ENCODE measurements at places on chromosomes 16 and 17.

DNA sequence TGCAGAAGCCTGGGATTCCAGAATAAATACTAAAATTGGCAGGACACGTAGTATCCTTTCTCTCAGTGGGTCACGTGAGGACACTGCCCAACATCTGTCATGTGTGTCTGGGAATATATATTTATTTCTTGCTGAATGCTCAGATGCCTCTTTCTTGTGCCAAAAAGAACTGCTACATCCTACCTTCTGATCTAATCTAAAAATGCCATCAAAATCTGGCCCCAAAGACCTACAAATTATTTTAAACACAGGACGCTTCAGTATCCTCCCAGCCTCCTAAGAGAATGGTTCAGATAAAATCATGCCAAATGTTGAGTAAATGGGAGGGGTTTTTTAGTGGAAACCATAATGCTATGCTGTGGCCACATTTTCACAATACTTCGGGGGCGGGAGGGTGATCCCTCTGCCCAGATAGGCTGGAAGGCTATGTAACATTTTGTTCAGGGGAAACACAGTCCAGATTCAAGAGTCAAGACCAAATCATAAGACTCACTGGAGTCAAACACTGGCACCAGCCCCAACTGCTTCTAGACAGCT, 22.9 kb upstream of the CORO6 start:
- DNase-seq: no peak

- no peak for DNase-seq
These were observed 17.7 kb downstream of the TNS4 start for GRCh38 chr17:40483679-40484078.

GRCh38 chr16:77745972-77746371, 23.7 kb downstream of the NUDT7 start:
- DNase-seq: no peak

DNA sequence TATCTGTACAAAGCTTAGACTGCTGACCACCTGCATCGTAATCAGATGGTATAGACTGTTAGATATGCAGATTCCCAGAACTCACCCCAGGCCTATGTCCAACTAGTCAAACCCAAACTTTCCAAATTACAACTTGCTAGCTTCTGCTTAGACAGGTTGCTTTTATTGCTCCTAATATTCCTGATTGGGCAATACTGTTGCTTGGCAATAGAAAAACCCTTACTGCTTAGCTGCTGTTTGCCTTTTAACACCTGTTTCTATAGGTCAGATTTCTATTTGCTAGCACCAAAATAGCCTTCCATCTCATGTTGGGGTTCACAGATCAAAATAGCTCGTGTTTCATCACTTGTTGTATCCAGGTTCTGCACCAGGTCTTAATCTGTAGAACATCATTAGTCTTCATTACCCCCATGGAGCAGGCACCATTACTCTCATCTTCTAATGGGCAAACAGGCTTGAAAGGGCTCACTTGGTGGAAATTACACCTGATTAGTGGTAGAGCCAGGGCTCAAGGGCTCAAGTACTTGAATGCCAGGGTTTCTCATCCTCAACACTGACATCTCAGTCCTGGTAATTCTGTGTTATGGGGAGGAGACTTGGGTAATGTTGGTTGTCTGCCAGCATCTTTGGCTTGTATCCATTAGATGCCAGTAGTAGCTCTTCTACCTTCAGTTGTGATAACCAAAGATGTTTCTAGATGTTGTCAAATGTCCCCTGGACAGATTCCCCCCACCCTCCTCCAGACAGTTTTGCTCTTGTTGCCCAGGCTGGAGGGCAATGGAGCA, 2.7 kb downstream of the ZP2 start:
- no peak for DNase-seq

DNA sequence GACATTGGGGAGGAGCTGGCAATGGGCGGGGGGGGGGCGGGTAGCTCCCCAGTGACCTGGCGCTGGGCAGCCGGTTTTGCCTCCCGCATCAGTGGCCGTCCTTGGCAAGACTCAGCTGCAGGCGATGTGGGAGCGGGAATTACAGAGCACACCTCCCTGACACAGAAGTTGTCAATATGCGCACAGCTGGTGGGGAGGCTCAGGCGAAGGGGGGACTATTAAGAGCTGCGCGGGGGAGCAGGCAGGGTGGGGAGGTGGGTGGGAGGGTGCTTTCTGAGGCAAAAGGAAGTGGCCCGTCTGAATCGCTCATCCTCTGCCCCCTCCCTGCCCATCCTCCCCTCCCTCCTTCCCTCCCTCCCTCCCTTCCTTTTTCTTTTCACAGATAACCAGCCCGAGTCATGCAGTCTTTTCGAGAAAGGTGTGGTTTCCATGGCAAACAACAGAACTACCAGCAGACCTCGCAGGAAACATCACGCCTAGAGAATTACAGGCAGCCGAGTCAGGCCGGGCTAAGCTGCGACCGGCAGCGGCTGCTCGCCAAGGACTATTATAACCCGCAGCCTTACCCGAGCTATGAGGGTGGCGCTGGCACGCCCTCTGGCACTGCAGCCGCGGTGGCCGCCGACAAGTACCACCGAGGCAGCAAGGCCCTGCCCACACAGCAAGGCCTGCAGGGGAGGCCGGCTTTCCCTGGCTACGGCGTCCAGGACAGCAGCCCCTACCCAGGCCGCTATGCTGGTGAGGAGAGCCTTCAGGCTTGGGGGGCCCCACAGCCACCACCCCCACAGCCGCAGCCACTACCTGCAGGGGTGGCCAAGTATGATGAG, 44.0 kb downstream of the SREBF1 start:
- DNase-seq: peak; percentile 74

DNA sequence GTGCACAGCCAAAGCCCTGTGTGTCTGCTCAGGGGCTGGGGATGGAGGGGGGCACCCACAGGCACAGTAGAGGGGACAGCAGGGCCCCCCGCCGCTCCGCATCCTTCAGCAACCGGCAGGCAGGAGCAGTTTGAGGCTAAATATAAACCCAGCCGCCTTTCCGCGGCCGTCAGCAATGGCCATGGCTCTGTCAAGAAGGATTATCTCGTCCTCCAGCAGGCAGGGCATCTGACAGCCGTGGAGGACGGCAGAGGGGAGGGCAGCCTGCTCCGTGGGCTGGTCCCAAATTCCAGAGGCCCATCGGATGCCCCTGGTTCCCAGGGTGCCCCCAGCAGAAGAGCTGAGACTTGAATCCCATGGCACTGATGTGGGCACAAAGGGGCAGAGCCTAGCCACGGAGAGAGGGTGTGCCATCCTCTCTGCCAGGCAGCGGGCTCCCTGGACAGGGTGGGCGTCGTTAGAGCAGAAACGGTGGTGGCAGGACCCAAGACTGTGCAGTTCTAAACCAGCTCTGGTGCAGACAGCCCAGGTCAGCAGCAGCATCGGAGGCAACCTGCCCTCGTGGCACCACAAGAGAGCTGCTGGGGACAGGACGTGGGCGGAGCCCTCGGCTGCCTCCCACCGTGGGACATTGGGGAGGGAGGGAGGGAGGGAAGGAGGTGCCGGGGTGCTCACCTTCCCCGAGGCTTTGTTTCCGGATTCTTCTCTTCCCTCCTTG, 198.8 kb upstream of the CIBAR2 start:
- DNase-seq: peak; percentile 21

DNA sequence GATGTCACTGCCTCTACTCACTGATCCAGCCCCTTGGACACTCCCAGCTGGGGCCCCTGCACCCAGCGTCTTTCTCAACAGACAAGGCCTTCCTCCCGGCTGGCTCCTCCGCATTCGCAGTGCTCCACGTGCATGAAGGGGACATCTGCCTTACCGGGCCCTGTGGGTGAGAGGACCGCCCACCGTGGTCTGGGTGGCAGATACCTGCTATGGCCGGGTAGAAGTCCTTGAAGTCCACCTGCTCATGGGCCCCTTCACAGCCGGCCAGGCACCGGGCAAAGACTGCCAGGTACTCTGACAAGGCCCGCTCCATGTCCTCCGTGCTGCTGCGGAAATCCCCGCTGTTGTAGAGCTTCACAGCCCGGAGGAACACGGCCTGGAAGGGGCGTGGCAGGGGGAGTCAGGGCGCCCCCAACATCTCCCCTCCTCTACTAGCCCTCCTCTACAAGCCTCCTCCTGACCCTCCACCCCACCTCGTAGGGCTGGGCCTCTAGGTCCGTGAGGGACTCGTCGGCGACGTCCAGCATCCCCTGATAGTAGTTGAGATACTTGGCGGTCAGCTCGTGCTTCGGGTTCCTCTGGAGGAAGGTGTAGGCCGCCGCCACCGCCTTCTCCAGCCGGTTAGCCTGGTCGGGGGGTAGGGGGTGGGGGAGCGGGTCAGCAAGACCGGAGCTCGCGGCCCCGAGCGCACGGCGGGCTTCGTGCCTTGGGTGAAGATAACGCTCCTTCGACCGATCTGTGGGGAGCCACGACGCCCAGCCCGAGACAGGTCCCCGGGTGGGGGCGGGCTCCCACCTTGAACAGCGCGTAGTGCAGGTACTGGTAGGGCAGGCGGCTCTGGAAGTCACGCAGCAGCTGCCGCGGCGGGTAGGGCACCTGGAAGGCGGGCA, 845 bp downstream of the P3H4 start:
- DNase-seq: no peak

- DNase-seq: no peak
These were observed 1.6 kb downstream of the CD7 start for GRCh38 chr17:82315703-82316358.

DNA sequence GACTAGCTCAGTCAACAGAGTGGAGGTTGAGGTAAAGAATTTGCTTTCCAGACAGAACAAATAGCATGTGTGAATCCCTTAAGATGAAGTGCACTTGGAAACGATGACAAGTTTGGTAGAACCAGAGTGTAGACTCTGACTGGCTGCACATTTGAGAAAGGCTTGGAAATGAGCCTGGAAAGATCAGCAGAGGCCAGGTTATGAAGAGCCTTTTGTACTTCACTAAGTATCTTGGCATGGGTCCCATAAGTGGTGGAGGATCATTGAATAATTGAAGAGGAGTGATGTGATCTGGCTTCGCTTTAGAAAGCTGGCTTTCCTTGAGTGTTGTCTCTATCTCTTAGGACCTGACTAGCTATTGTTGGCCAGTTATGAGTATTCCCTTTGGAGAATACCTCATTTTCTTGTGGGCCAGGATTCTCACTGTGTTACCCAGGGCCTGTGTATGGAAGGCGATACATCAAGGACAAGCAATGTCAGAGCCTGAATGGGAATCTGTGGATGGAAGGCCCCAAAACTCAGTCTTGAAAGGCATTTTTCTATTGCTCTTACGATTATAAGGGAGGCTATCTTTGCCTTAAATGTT, 329.8 kb downstream of the UTP18 start:
- no peak for DNase-seq

- no peak for DNase-seq
These were observed 18.9 kb downstream of the C16orf90 start for GRCh38 chr16:3476409-3476808.

DNA sequence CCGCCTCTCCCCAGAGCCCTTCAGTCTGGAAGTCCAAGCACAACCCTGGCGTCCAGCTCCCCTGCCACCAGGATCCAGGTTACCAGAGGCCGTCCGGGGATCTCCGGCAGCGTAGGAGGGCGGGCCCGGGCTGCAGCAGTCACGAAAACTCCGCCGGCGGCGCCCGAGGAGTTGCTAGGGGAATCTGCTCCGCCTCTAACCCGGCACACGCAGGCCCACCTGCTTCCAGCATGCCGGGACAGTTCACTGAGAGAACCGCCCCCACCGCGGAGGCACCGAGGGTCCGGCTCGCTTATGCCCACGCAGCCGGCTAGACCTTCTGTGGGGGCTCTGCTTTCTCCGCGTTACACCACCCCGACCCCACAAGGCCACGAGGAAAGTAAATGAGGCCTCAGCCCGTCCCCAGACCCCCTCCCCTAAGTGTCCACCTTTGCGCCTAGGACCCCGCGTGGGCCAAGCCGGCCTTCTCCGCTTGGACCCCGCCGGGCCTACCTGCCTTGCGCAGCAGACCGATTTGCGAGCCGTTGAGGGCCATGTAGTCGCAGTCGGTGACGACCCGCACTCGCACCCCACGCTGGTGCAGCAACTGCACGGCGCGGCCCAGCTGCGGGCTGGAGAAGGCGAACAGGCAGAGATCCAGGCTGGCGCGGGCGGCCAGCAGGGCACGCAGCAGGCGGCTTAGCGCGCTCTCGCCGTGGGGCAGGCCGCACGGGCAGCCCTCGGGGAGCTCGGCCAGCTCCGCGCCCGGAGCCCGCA, 587 bp downstream of the PLD6 start:
- peak; percentile 88 for DNase-seq
